Right renal pelvis (tissue), 4 donors: ENCODE measurements at places on chromosomes 2 and 18. TPM values are rescaled to one million over a fixed set of nuclear protein-coding genes. Genes with fewer than 3 reads are reported as not detected.

Gene CHST9
- polyA plus RNA-seq, result 4.6 TPM

Gene NT5C1B
- 0.69 TPM for polyA plus RNA-seq

- DNase-seq, result no peak
These were observed 12.4 kb downstream of the SMAD2 start for GRCh38 chr18:47917923-47918610.

GRCh38 chr18:37282386-37283037 lies 283.1 kb downstream of the CELF4 start:
- DNase-seq, result no peak
